ENCODE measurements at places on chromosomes 2 and 18. TPM values are rescaled to one million over a fixed set of nuclear protein-coding genes. Genes with fewer than 3 reads are reported as not detected.

Gene CMPK2
- 4.5 TPM for total RNA-seq

Gene HOXD8
- total RNA-seq: not detected

Gene CCDC74B
- total RNA-seq: 3.0 TPM

Gene CDH19
- not detected for total RNA-seq

Gene RAPGEF4
- 0.85 TPM for total RNA-seq

Gene PRR30
- total RNA-seq: not detected

Gene FRZB
- total RNA-seq: not detected

Gene CNGA3
- total RNA-seq: not detected

DNA sequence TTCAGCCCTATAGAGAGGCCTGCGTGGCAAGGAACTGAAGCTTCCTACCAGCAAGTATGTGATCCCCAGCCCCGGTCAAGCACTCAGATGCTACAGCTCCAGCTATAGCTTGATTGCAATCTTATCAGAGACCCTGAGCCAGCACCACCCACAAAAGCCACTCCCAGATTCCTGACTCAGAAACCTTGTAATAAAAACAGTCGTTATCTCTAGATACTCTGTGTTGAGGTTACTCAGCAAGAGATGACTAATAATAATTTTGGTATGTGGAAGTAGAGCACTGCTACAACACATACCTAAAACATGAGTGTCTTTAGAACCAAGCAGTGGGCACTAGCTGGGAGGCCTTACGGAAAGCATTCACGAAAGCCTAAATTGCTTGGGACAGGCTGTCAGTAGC is 216.9 kb downstream of the UXS1 start:
- peak; percentile 39 for DNase-seq
- H3K36me3 ChIP-seq: no peaks in the 10 kb centered on the region
- peaks cover 38% of the 10 kb centered on the region for H3K4me1 ChIP-seq
- H3K4me3 ChIP-seq: no peak overlapping the region
- H3K27ac ChIP-seq: no peak overlapping the region

- H3K36me3 ChIP-seq: peaks cover 5% of the 10 kb centered on the region
- H3K27me3 ChIP-seq: peaks cover 45% of the 10 kb centered on the region
- no peaks in the 10 kb centered on the region for H3K4me1 ChIP-seq
- no peak overlapping the region for H3K27ac ChIP-seq
Observed at GRCh38 chr2:237488295-237488694, 1.2 kb downstream of the MLPH start.

- H3K36me3 ChIP-seq: no peaks in the 10 kb centered on the region
- H3K27me3 ChIP-seq: no peaks in the 10 kb centered on the region
- peaks cover 47% of the 10 kb centered on the region for H3K4me1 ChIP-seq
Observed at GRCh38 chr2:168430431-168430830, 25.6 kb upstream of the CERS6 start.

DNA sequence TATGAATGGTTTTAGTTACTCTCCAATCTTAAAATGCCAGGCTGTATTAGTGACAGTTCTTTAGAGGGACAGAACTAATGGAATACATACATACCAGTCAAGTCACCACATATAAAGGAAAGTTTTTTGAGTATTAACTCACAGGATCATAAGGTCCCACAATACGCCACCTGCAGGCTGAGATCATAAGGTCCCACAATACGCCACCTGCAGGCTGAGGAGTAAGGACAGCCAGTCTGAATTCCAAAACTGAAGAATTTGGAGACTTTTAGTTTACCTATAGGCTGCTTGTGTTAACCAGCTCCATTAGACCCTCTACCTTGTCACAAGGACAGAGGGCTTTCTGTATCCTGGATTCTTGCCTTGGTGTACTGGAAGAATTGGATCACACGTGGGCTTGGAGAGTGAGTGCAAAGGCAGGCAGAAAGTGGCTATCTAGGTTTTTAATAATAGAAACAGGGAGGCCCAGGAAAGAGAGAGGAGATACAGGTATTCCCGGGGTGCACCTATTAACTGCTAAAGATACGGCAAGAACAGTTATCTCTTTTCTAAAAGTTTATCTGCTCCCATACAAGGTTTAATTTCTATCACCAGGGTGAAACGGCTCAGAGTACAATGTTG is 234.9 kb upstream of the CYRIA start:
- H3K27me3 ChIP-seq: no peaks in the 10 kb centered on the region
- H3K4me3 ChIP-seq: no peak overlapping the region
- DNase-seq: peak; percentile 38
- no peaks in the 10 kb centered on the region for H3K4me1 ChIP-seq
- no peaks in the 10 kb centered on the region for H3K36me3 ChIP-seq

DNA sequence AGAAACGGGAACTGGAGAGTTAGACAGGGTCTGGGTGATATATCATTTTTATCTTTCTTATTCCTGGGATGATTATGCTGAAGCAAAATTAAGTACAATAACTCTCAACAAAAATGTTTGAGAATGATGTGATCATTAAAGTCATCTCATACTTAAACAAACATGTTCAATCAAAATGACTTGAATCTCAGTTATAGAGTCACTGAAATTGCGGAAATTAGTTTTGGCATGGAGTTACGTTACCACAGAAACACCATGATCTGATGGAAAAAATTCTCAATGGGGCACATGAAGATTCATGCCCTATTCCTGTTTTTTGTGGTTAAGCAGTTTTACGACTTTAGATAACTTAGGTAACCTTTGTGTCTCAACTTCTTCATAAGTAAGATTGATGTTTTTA is 757.7 kb downstream of the EPHA4 start:
- DNase-seq: no peak
- no peak overlapping the region for H3K27ac ChIP-seq
- no peaks in the 10 kb centered on the region for H3K4me1 ChIP-seq
- H3K27me3 ChIP-seq: no peaks in the 10 kb centered on the region
- no peaks in the 10 kb centered on the region for H3K36me3 ChIP-seq

DNA sequence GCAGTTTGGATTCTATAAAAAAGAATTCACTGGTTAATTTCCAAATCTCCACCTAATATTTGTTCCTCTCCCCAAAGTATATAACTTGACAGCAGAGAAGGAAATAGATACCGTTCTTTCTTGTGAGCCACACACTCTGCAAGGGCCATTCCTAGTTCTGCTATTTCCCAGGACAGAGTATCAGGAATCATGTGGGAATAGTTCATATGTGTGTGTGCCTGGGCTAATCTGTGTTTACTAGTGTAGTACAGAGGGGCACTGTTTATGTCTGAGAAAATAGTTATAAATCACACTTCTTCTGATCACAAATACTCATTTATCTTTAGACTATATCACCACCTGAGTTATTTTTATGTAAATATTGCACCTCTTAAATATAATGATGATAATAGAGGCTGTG is 296.7 kb downstream of the ARHGAP15 start:
- no peak overlapping the region for H3K4me3 ChIP-seq
- H3K27ac ChIP-seq: no peak overlapping the region
- H3K27me3 ChIP-seq: no peaks in the 10 kb centered on the region
- H3K4me1 ChIP-seq: peaks cover 60% of the 10 kb centered on the region
- H3K36me3 ChIP-seq: peaks cover 13% of the 10 kb centered on the region

DNA sequence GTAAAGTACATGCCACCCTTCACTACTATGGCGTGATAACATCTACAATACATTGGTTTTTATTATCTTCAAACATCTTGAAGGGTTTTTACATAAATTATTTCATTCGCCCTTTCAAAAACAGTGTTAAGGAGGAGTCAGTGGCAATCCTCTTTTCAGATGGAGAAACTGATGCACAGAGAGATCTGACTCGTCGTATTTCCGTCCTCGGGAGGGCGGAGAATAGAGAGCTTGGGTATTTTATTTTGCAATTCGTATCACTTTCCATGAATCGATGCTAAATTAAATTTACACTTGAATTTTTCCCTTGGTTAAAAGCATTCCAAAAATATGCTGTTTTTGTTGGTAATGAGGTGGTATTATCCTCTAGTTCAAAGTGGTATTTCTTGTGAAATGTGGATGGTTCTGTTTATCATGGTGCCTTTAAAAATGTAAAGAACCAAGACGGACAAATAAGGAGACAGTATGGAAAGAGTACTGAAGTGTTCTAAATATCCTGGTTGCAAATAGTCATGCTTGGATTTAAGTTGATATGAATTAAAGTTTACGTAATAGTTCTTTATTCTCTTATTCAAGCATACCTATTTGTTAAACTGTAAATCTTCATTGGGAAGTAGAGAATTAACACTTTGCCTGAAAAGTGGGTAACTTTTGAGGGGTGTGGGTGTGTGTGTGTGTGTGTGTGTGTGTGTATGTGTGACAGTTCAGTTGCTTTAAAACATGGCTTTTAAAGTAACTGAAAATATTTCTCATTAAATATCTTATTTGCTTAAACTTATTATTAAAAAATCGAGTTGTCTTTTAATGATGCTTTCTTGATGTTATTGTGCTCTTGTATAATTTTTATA is 5.6 kb downstream of the PHLPP1 start:
- H3K4me3 ChIP-seq: no peak overlapping the region
- no peak overlapping the region for H3K27ac ChIP-seq
- peak; percentile 14 for DNase-seq
- peaks cover 3% of the 10 kb centered on the region for H3K27me3 ChIP-seq
- peaks cover 2% of the 10 kb centered on the region for H3K36me3 ChIP-seq

DNA sequence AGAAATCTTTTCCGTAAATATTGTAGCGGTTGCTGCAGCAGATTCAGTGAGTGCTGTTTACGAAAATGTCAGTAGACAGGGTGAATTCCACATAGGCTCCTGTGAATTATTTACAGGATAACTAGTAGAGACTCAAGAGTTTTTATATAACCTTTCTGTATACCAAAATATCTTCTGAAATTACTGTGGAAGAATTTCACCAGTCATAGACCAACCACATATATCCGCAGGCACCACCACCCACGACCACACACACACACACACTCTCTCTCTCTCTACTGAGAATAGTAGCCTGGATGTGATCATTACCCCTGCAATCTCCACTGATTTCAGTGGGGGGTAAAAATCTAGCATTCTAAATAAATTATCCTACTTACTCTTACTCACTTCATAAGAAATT is 341.8 kb downstream of the RBM43 start:
- no peak overlapping the region for H3K4me3 ChIP-seq
- H3K27ac ChIP-seq: no peak overlapping the region
- no peak for DNase-seq
- no peaks in the 10 kb centered on the region for H3K36me3 ChIP-seq
- no peaks in the 10 kb centered on the region for H3K4me1 ChIP-seq

- no peak overlapping the region for H3K4me3 ChIP-seq
- DNase-seq: no peak
- H3K36me3 ChIP-seq: no peaks in the 10 kb centered on the region
- no peaks in the 10 kb centered on the region for H3K27me3 ChIP-seq
Observed at GRCh38 chr18:54772056-54772455, 56.2 kb upstream of the RAB27B start.

DNA sequence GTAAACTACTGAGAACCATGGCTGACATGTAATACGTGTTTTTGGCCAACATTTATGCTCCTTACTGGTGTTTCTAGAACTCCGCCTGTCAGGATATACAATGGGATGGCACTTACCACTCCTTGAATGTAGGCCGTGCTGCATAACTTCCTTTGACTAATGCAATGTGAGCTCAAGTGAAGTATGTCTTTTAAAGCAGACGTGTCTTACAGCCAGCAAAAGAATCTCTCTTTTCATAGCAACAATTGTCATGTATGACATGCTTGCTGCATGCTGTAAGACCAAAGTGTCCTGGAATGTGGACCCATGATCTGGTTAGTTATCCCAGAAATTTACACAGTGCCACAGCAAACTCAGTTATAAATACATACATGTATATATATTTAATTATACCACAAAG is 1202.7 kb upstream of the PIK3C3 start:
- DNase-seq: no peak
- H3K27ac ChIP-seq: no peak overlapping the region
- no peaks in the 10 kb centered on the region for H3K27me3 ChIP-seq

DNA sequence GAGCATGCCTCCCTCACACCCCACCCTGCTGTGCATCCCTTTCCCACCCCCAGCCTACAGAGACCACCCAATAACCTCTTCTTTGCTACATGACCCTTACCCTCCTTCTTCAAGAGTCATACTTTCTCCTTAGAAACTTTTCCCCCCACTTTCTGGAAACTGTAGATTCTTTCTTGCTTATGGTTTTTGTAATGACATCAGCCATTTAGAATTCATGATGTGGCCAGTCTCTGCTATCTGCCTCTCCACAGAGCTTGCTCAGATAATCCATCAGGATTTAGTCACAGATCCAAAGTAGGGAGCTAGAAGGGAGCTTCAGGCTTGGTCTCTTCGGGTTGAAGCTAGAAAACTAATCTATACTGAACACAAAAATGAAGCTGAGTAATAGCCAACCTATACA is 36.5 kb downstream of the GALM start:
- H3K27me3 ChIP-seq: no peaks in the 10 kb centered on the region
- peaks cover 33% of the 10 kb centered on the region for H3K36me3 ChIP-seq
- no peak for DNase-seq
- peaks cover 51% of the 10 kb centered on the region for H3K4me1 ChIP-seq
- peak overlapping the region; percentile 58 for H3K27ac ChIP-seq

- H3K36me3 ChIP-seq: no peaks in the 10 kb centered on the region
- H3K27ac ChIP-seq: no peak overlapping the region
- H3K27me3 ChIP-seq: no peaks in the 10 kb centered on the region
- no peak for DNase-seq
- H3K4me3 ChIP-seq: no peak overlapping the region
- no peaks in the 10 kb centered on the region for H3K4me1 ChIP-seq
Observed at GRCh38 chr18:67550872-67551520, 34.5 kb upstream of the DSEL start.

- H3K36me3 ChIP-seq: no peaks in the 10 kb centered on the region
- no peak overlapping the region for H3K4me3 ChIP-seq
- no peaks in the 10 kb centered on the region for H3K4me1 ChIP-seq
- peaks cover 10% of the 10 kb centered on the region for H3K27me3 ChIP-seq
Observed at GRCh38 chr18:2112435-2113045, 458.8 kb downstream of the METTL4 start.

All from activated CD8-positive, alpha-beta T cell treated with anti-CD3 and anti-CD28 coated beads for 36 hours (primary cell).